ENCODE measurements at places on chromosomes 11 and 22. TPM values are rescaled to one million over a fixed set of nuclear protein-coding genes. Genes with fewer than 3 reads are reported as not detected.

GAL3ST1 gene
- not detected for total RNA-seq

IL10RA gene
- total RNA-seq = 80.9 TPM

OR51E2 gene
- not detected for total RNA-seq

P2RY6 gene
- not detected for total RNA-seq

ROM1 gene
- total RNA-seq = 1.1 TPM

PVALB gene
- not detected for total RNA-seq

SCN2B gene
- total RNA-seq = not detected

CRYBB2 gene
- not detected for total RNA-seq

SEPTIN3 gene
- total RNA-seq = 0.36 TPM

SMTNL1 gene
- total RNA-seq = not detected

APOC3 gene
- total RNA-seq = not detected

RTN3 gene
- total RNA-seq = 34.0 TPM
